A172 (cell line): ENCODE measurements at places on chromosomes 16 and 17. TPM values are rescaled to one million over a fixed set of nuclear protein-coding genes. Genes with fewer than 3 reads are reported as not detected.

TAOK2 gene
- 43.2 and 45.4 TPM in 2 replicates for total RNA-seq

HS3ST2 gene
- not detected in 2 replicates for total RNA-seq

TBC1D26 gene
- not detected in 2 replicates for total RNA-seq

TBC1D3K gene
- 0.10 TPM in 1 of 2 replicates, not detected in the other for total RNA-seq

ALOX15B gene
- 0.14 TPM in 1 of 2 replicates, not detected in the other for total RNA-seq

TMEM114 gene
- not detected in 2 replicates for total RNA-seq

HBQ1 gene
- total RNA-seq, result not detected in 2 replicates

SLC12A3 gene
- total RNA-seq, result not detected in 2 replicates

LASP1 gene
- total RNA-seq, result 248 and 270 TPM in 2 replicates
